ENCODE measurements at places on chromosomes 2 and 18. TPM values are rescaled to one million over a fixed set of nuclear protein-coding genes. Genes with fewer than 3 reads are reported as not detected.

STAMBP gene
- total RNA-seq: 40.4 TPM

TUBA4B gene
- total RNA-seq: 0.14 TPM

PNPT1 gene
- 34.6 TPM for total RNA-seq

NUP35 gene
- total RNA-seq: 62.4 TPM

TUBA3E gene
- 0.66 TPM for total RNA-seq

ADD2 gene
- total RNA-seq: 138 TPM

APOB gene
- total RNA-seq: 0.62 TPM

CD207 gene
- total RNA-seq: not detected

CYRIA gene
- total RNA-seq: 3.9 TPM

PDE1A gene
- 0.28 TPM for total RNA-seq

GRCh38 chr2:235106874-235107639 lies 155.2 kb downstream of the SH3BP4 start:
- H3K4me1 ChIP-seq: no peaks in the 10 kb centered on the region
- peak; percentile 84 for DNase-seq
- H3K27ac ChIP-seq: no peak overlapping the region
- H3K4me3 ChIP-seq: no peak overlapping the region

DNA sequence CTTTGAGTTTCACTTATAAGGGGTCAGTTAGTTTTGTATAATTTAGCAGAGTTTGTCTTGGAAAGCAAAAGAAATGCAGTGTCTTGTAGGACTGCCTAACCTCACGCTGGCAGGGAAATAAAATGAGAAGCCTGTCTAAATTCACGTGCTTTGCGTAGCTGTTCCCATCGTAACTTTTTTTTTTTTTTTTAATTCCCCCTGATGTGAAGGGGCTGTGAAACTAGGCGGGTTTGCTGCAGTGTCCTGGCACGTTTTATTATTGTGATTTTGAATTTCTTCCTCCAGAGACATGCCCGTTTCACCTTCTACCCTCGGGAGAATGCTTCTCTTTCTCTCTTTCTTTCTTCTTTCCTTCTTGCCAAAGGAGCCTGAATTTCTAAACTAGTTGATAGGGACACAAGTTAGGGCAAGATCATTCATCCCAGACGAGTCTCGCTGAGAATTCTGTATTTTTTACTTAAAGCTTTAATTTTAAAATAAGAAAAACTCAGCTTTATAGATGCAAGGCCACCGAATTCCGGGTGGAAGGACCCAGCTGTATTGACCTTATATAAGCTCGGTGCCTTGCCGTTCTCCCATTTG lies 2.3 kb downstream of the MEIS1 start:
- peak overlapping the region; percentile 31 for H3K4me3 ChIP-seq
- H3K36me3 ChIP-seq: no peaks in the 10 kb centered on the region
- DNase-seq: no peak
- peaks cover 82% of the 10 kb centered on the region for H3K4me1 ChIP-seq
- no peak overlapping the region for H3K27ac ChIP-seq

- no peaks in the 10 kb centered on the region for H3K4me1 ChIP-seq
- no peaks in the 10 kb centered on the region for H3K27me3 ChIP-seq
- DNase-seq: no peak
- H3K36me3 ChIP-seq: no peaks in the 10 kb centered on the region
- H3K27ac ChIP-seq: no peak overlapping the region
Measured at GRCh38 chr18:45251236-45251635, 364.0 kb upstream of the SLC14A2 start.

GRCh38 chr2:44566059-44566458 lies 204.3 kb downstream of the CAMKMT start:
- H3K4me3 ChIP-seq: no peak overlapping the region
- no peak for DNase-seq
- H3K4me1 ChIP-seq: no peaks in the 10 kb centered on the region
- no peaks in the 10 kb centered on the region for H3K27me3 ChIP-seq
- H3K36me3 ChIP-seq: no peaks in the 10 kb centered on the region
- no peak overlapping the region for H3K27ac ChIP-seq

- H3K27me3 ChIP-seq: no peaks in the 10 kb centered on the region
- H3K4me1 ChIP-seq: peaks cover 97% of the 10 kb centered on the region
- H3K27ac ChIP-seq: no peak overlapping the region
- no peak overlapping the region for H3K4me3 ChIP-seq
Measured at GRCh38 chr2:101776172-101777043, 78.9 kb downstream of the MAP4K4 start.

DNA sequence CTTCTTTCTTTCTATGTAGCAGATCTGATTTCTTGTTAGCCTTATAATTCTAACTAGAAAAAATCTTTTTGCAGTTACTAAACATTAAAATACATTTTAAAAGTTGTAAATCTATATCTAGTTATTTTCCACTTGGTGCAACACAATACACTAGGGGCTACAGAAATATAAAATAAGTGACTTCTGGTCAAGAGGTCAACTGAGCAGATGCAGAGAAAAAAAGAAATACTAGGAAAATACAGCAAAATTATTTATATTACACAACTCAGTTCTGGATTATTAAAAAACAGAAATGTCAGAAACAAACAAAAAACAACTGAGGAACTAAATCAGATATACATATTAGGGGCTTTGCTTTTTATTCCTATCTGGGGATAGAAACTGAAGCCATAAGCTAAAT lies 83.9 kb downstream of the L3MBTL4 start:
- no peaks in the 10 kb centered on the region for H3K27me3 ChIP-seq
- DNase-seq: no peak
- no peaks in the 10 kb centered on the region for H3K4me1 ChIP-seq
- H3K27ac ChIP-seq: no peak overlapping the region
- no peaks in the 10 kb centered on the region for H3K36me3 ChIP-seq

DNA sequence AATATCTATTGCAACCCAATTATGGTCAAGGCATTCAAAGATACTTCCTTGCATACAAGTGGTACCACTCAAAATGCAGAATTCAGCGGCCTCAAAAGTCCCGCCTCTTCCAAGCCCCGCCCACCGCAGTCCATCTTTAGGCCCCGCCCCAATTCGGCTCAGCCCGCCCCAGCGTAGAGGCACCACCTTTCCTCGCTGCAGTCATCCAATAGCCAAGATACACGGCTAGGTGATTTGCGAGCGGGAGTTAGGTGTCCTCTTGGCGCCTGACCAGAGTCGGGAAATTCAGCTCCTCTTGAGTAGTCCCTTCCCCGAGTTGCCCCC lies 431 bp upstream of the SEC11C start:
- peak overlapping the region; percentile 88 for H3K27ac ChIP-seq
- DNase-seq: peak; percentile 94
- peaks cover 19% of the 10 kb centered on the region for H3K4me1 ChIP-seq
- H3K36me3 ChIP-seq: no peaks in the 10 kb centered on the region

DNA sequence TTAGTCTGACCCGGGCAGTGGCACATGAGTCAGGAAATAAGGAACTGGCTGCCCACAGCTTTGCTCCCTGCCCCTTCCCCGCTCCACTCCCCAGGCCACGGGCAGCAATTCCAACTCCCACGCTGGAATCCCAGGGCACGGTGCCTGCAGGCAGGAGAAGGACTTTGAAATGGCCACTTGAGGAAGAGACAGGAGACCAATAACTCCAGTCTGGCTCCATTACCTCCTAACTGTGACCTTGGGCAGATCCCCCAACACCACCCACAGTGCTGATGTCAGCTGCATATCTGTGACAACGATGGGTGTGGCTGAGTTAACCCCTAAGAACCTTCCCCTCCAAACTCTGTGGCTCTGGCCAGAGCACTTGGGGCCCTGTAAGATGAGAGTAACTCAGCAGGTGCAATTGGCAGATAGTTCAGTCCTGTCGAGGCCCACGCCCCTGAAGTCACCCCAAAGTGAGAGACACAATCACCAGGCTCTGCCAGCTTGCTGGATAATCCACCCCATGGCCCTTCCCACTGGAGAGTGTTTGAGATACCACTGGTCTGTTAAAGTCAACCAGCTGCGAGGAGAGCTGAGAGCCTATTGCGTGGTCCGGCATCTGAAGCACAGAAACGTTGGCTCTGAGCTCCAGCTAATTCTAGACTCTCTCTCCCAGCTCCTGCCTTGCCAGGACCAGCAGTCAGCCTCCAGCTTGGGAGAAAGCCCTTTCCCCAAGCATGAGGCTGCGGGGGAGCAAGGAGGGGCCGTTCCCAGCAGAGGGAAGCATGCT lies 175.2 kb downstream of the TNS1 start:
- H3K4me3 ChIP-seq: no peak overlapping the region
- no peak for DNase-seq
- H3K27ac ChIP-seq: no peak overlapping the region
- H3K27me3 ChIP-seq: no peaks in the 10 kb centered on the region

- no peaks in the 10 kb centered on the region for H3K36me3 ChIP-seq
- no peaks in the 10 kb centered on the region for H3K27me3 ChIP-seq
- no peak overlapping the region for H3K27ac ChIP-seq
- H3K4me3 ChIP-seq: no peak overlapping the region
Measured at GRCh38 chr2:81589406-81589805, 1284.9 kb upstream of the LRRTM1 start.

GRCh38 chr2:203396667-203397066 lies 68.5 kb downstream of the ABI2 start:
- no peaks in the 10 kb centered on the region for H3K27me3 ChIP-seq
- no peak overlapping the region for H3K27ac ChIP-seq
- H3K36me3 ChIP-seq: no peaks in the 10 kb centered on the region
- DNase-seq: peak; percentile 90
- H3K4me3 ChIP-seq: no peak overlapping the region
- H3K4me1 ChIP-seq: peaks cover 5% of the 10 kb centered on the region

DNA sequence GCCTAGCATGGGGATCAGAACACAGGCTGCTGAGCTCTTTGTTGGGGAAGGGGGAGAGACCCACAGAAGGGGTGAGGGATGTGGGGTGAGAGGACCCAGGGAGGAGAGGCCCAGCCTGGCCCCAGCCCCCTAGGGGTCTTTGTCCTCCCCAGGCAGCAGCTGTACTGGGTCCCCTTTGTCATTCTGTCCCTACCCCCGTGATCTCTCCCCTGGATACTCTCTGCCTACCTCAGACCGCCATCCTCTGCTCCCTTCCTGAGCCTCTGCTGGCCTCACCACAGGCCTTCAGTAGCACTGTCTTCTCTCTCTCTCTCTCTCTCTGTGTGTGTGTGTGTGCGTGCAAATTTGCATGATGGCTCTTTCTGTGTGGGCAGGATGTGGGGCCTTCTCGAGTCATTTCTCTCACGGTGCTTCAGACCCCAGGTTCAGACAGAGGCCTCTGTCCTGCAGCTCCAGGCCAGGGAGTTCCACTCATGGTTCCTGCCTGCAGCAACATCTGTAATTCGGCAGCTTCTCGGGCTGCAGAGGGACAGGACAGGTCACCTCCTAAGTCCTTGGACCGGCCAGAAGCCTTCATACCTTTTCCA lies 1.4 kb downstream of the PSD4 start:
- H3K4me1 ChIP-seq: no peaks in the 10 kb centered on the region
- no peak for DNase-seq
- H3K27ac ChIP-seq: no peak overlapping the region
- no peaks in the 10 kb centered on the region for H3K27me3 ChIP-seq

DNA sequence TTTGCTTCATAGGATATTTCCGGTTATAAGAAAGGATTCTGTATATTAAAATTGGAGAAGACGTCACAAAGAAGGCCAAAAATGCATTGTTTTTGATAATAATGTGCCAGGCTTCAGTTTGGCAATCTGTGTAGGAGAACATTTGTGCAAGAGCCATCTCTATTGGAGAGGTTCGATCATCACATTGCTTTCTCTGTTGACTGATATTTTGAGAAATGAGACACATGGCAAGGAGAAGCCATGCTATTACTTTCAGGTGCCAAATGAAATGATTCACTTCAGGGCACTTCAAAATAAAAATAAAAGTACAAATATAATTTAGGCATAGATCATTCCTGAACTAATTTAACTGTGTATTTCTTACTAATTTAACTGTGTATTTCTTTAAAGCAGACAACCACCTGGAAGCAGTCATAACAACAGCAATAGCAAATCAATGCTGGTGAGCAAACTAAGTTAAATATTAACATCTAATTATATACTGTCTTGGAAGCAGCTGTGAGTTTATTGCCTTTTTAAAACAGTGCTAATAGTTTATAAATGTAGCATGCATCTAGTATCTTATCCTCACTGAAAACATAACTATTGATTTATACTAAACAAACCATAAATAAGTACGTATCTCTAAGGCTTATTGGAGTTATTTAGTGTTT lies 50.2 kb upstream of the CHST9 start:
- no peaks in the 10 kb centered on the region for H3K36me3 ChIP-seq
- H3K4me1 ChIP-seq: peaks cover 29% of the 10 kb centered on the region
- DNase-seq: no peak
- H3K27me3 ChIP-seq: no peaks in the 10 kb centered on the region

DNA sequence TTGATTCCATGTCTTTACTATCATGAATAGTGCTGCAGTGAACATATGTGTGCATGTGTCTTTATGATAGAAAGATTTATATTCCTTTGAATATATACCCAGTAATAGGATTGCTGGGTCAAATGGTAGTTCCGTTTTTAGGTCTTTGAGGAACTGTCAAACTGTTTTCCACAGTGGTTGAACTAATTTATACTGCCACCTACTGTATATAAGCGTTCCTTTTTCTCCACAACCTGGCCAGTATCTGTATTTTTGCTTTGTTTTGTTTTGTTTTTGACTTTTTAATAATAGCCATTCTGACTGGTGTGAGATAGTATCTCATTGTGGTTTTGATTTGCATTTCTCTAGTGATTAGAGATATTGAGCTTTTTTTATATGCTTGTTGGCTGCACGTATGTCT lies 641.6 kb downstream of the SUCLG1 start:
- H3K4me3 ChIP-seq: no peak overlapping the region
- no peaks in the 10 kb centered on the region for H3K27me3 ChIP-seq
- no peaks in the 10 kb centered on the region for H3K4me1 ChIP-seq
- no peak overlapping the region for H3K27ac ChIP-seq

DNA sequence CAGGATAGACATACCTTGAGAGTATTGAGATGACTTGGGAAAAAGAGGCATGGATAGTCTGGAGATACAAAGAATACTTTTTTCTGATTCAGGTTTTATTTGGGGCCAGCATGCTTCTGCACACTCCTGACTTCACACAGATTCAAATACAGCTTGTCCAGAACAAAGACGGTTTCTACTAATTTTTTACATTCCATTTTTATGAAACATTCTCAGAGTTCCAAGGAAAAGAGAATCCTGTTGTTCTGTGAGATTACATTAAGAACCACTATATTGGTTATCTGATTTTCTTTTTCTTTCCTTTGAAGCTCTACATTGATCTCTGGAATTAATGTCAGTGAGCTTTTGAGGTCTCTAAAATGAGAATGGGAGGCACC lies 41.0 kb downstream of the PTPRM start:
- H3K36me3 ChIP-seq: no peaks in the 10 kb centered on the region
- no peak overlapping the region for H3K4me3 ChIP-seq
- H3K27ac ChIP-seq: no peak overlapping the region
- no peak for DNase-seq

- no peak overlapping the region for H3K4me3 ChIP-seq
- H3K4me1 ChIP-seq: peaks cover 64% of the 10 kb centered on the region
- no peak for DNase-seq
- H3K27me3 ChIP-seq: no peaks in the 10 kb centered on the region
- no peaks in the 10 kb centered on the region for H3K36me3 ChIP-seq
- peak overlapping the region; percentile 72 for H3K27ac ChIP-seq
Measured at GRCh38 chr2:120769076-120769786, 33.6 kb downstream of the GLI2 start.

- H3K27ac ChIP-seq: no peak overlapping the region
- DNase-seq: no peak
- no peak overlapping the region for H3K4me3 ChIP-seq
- no peaks in the 10 kb centered on the region for H3K36me3 ChIP-seq
- no peaks in the 10 kb centered on the region for H3K4me1 ChIP-seq
Measured at GRCh38 chr2:138949517-138949916, 169.3 kb upstream of the NXPH2 start.

Measured in GM23338 (cell line).